A375 (cell line): ENCODE measurements at places on chromosomes 2 and 18. TPM values are rescaled to one million over a fixed set of nuclear protein-coding genes. Genes with fewer than 3 reads are reported as not detected.

CXCR4 gene
- total RNA-seq: not detected in 2 replicates

OSR1 gene
- not detected in 2 replicates for total RNA-seq

PLGLB1 gene
- total RNA-seq: 0.13 and 1.5 TPM in 2 replicates

DSEL gene
- 2.2 and 2.4 TPM in 2 replicates for total RNA-seq

CABYR gene
- total RNA-seq: 4.1 and 4.5 TPM in 2 replicates
